Occipital lobe (tissue), 3 donors: ENCODE measurements at places on chromosomes 1 and 21. TPM values are rescaled to one million over a fixed set of nuclear protein-coding genes. Genes with fewer than 3 reads are reported as not detected.
A peak's percentile ranks its signal among the peaks of the same experiment; 100 is the strongest.

DNA sequence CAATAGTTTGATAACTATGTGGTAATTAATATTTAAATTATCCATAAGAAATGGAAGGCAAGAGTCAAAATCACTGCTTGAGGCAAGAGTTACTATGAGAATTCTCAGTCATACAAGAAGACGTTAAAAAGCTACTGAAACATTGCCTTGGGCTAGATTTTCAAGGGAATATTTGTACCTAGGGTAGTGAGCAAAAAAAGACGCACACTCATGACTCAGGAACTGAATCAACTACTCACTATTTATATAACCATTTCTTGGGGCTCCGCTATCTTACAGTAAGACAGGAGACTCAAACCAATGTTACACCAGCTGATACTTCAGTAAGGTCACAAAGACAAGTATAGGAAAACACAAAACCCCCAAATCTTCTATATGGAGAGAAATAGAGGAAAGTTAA lies 151.5 kb upstream of the RNPC3 start:
- DNase-seq = no peak

The SLC25A34 gene
- total RNA-seq = 1.2 TPM

DNA sequence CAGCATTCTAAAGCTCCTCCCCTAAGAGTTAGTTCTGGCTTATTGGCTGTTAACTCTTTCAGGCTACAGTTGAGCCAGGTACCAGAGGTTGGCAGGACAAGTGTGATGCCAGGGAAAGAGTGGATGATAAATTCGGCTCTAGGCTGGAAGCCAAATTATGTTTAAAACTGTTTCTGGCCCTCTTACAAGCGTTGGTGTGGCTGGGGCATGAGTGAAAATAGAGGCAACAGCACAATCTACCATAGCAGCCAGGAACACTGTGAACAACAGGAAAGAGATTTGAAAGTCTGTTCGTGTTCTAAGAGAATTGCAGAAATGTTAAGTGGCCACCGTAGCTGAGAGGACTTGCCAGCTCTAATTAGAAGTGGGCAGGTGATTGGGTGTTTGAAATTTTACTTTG lies 84.2 kb downstream of the CDC7 start:
- DNase-seq = no peak

The IVL gene
- total RNA-seq = not detected

- no peak for DNase-seq
Measured at GRCh38 chr1:156750711-156751450, 594 bp downstream of the HDGF start.

- no peak for DNase-seq
Measured at GRCh38 chr1:198492872-198493271, 47.6 kb downstream of the ATP6V1G3 start.

DNA sequence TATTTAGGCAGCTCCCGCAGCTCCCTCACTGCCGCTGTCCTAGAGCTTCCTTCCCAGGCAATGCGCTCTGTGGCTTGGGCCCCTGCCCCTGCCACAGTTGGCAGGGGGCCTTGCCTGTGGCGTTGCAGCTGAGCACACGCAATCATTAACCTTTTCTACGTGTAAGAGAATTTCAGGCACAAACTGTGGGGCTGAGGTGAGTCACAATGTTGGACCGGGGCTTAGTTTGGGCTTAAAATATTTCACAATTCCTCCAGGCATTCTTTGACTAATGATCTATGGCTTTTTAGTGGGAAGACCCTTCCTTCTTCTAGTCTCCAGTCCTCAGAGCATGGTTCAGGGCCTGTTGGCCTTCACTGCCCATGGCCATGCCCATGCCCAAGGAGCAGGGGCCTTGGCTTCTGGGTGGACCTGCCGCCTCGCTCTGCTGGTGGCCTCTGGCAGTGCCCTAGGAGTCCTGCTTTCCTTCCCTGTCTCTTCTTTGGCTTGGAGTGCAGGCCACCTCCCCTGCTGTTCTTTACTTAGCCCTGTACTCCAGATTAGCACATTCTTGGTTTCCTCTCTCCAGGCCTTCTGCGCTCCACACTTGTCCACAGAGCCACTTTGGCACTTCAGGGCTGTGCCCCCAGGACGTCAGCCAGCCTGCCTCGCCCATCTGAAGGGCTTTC lies 39.2 kb downstream of the MAPKAPK2 start:
- no peak for DNase-seq

The CRB1 gene
- total RNA-seq = 27.5 TPM

GRCh38 chr21:44454747-44455523 lies at the start of gene LRRC3:
TSS of gene LRRC3 (plus strand) at chr21:44455510. CDS start at chr21:44456645, 1,135 bp downstream.
- DNase-seq = no peak

The RCOR3 gene
- total RNA-seq = 34.9 TPM

GRCh38 chr21:42633858-42634257 lies 19.6 kb upstream of the PDE9A start:
- no peak for DNase-seq

- DNase-seq = peak; percentile 6
Measured at GRCh38 chr1:76543495-76543894, 323.8 kb upstream of the ST6GALNAC5 start.

GRCh38 chr1:195186544-195186943 lies 1421.7 kb downstream of the KCNT2 start:
- no peak for DNase-seq

- DNase-seq = no peak
Measured at GRCh38 chr1:47571161-47571560, 133.3 kb downstream of the FOXD2 start.

- DNase-seq = no peak
Measured at GRCh38 chr1:37127254-37127748, 93.0 kb upstream of the GRIK3 start.

DNA sequence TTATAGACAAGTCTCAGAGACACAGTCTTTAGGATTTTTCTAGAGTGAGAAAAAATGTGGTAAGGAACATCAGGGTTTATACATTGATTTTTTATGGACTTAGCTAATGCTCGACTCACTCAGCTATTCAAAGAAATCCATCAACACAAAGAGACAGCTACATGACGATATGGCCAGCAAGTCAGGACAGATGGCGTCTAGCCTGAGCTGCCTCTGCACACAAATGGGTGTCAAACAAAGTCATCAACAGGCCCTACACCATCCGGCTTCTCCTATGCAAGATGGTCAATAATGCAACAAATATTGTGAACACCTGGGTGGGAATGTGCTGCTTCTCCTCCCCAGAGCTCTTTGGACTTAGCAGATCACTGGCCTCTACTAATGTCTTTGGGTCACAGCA lies 13.3 kb upstream of the ERICH3 start:
- DNase-seq = no peak

- no peak for DNase-seq
Measured at GRCh38 chr1:89576013-89576412, 51.4 kb downstream of the LRRC8B start.

GRCh38 chr1:91894036-91894761 lies 8.2 kb upstream of the TGFBR3 start:
- DNase-seq = no peak

The ANGPTL3 gene
- total RNA-seq = not detected

The CLIC6 gene
- total RNA-seq = 0.31 TPM

The RUNX3 gene
- total RNA-seq = 0.16 TPM

- DNase-seq = no peak
Measured at GRCh38 chr1:213284626-213285025, 233.6 kb downstream of the RPS6KC1 start.

DNA sequence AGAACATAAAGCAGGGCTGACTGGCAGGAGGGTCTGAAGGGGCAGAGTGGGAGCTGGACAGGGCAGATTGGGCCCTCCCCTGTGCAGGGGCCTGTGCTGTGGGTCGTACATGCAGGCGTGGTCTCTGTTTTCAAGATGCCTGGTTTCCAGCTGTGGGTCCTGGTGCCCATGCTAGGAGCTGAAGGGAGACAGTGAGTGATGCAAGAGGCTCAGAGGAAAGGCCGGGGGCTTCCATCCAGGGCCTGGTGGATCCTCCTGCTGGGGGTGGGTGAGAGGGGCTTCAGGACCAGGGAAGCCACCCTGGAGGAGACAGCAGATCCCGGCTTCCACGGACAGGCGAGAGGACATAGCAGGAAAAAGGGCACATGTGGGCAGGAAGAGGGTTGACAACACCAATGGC lies 349.0 kb upstream of the VAMP3 start:
- no peak for DNase-seq

- DNase-seq = no peak
Measured at GRCh38 chr1:67020304-67020703, 33.6 kb downstream of the SLC35D1 start.

DNA sequence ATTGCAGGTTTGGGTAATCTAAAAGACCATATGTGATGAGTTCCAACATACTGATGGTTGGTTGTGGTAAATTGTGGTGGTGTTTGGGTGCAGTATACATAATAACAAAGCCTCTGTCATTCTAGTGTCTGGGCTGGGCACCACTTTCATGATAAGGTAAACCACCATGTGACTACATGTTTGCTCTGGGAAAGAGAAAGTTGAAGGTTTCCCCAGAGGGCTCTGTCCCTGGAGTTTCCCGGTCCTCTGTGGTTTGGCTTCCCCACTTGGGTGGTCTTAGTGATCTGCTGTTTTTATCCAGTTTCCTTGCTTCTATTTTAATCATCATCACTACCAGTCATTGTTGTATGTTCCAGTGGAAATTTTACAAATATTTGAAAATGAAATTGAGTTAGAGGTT lies 55.9 kb upstream of the TSPAN2 start:
- no peak for DNase-seq

The ARHGEF16 gene
- 0.16 TPM for total RNA-seq

The JAM2 gene
- total RNA-seq = 22.3 TPM

DNA sequence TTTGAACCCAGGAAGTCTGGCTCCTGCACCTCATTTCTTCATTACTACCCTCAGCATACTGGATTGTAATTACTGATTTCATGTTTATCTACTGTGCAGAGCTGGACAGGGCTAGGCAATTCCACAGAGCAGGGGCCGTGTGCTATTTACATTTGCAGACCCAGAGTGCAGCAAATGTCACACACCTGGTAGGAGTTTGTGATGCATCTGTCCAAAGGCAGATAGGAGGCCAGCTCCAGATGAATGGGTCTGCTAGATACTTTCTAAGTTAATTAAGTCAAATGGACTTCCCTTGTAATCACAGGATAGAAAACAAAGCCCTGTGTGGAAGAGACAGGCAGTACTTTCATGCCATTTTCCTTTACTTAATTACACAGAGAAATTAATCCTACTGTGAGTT lies 46.2 kb downstream of the PGBD5 start:
- no peak for DNase-seq

- DNase-seq = no peak
Measured at GRCh38 chr1:30191154-30191702, 532.2 kb downstream of the MATN1 start.

The TRAF3IP3 gene
- 0.47 TPM for total RNA-seq

The RASSF5 gene
- 0.62 TPM for total RNA-seq

The RGS8 gene
- total RNA-seq = 7.8 TPM
